ENCODE measurements at places on chromosomes 4 and X.

GRCh38 chrX:136227948-136228838 lies 23.0 kb downstream of the MAP7D3 start:
- DNase-seq = no peak

GRCh38 chr4:170414961-170415360 lies 325.2 kb upstream of the AADAT start:
- no peak for DNase-seq

DNA sequence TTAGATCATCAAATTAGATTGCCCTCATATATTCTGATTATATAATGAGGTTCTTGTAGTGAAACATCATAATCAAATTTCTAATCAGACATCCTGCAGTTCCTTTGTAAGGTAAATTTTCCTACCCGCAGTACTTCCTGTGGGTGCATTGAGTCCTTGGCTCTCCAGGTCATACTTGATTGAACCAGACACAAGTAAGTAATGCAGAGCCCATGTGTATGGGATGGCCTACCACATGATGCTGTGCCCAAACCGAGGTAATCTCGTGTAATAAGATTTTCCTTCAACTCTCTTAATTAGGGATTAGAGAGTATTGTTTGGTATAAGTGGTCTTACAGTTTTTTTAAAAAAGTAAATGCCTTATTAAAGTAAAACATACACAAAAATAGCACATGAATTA lies 1841.8 kb downstream of the PCDH7 start:
- DNase-seq = no peak

- no peak for DNase-seq
Measured at GRCh38 chr4:4820261-4820660, 39.2 kb upstream of the MSX1 start.

DNA sequence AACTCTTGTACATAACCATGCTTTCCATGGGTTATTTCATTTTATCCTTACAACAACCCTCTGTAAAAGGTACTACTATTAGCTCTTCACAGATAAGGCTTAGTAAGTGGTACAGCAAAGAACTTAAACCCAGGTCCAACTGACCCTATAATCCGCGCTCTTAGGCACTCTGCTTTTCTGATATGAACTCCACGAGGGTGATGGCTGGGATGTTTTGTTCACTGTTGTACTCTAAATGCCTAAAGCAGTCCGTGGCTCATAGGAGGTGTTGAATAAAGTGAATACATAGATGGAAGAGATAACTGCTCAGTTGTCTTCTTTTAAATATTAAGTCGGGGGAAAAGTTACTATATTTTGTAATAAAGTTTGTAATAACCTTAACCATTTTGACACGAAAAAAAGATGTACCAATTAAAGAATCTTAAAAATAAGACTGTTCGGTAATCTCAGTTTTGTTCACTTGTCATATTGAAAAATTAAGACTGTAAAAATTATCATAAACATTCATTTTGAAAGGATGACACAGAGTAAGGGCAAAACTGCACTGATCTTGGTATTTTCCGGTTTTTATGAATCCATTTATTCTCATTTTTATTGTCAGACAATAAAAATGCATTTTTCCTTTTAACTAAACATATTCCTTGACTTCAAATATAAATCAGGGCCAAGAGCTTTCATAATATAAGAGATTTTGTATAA lies 166.5 kb downstream of the FBXW7 start:
- DNase-seq = no peak

DNA sequence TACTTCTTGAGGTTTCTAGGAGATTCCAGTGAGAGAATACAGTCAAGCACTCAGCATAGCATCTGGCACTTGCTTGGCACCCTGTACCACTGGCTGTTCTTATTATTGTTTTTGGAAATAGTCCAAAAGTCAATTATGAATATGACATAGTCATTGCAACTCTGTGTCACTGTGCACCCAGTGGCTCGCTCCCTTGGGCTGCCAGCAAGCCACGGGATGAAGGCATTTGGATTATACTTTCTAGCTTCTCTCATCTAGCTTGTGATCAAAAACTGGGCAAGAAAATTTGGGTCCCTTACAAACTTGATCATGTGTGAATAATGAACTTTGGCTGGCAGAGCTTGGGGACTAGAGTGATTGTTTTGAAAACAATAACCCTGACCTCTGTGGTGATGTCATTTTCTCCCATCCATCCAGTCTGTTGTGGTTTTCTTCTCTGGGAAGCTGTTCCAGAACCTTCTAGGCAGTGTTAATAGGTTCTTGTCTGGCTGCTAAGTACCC lies 32.7 kb upstream of the LIMCH1 start:
- no peak for DNase-seq

DNA sequence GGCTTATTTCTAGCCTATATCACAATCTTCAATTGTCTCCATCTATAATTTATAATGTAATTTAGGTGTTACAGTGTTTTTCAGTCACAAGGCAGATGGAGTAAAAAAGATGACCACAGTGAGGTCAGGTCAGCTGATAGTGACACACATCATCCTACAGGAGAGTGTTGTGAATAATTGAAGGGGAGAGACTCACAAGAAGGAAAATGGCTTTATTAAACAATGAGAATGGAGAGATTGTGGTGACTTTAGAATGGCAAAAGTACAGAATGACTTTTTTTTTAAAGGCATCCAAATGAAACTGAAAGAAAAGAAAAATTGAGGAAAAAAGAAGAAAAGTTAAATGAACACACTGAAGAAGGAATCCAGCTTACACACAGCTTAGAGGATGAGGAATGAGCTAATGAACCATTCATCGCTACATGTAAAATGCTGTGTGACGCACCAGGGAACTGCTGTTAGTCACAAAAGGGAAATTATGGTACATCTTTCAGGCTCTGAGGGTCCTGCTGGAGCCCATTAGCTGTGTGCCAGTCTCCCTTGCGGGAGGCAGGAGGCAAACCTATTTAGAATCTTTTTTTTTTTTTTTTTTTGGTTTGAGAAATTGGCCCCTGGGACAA lies 56.6 kb downstream of the SPRY1 start:
- DNase-seq = no peak

- no peak for DNase-seq
Measured at GRCh38 chrX:18654875-18655836, 16.8 kb downstream of the RS1 start.

DNA sequence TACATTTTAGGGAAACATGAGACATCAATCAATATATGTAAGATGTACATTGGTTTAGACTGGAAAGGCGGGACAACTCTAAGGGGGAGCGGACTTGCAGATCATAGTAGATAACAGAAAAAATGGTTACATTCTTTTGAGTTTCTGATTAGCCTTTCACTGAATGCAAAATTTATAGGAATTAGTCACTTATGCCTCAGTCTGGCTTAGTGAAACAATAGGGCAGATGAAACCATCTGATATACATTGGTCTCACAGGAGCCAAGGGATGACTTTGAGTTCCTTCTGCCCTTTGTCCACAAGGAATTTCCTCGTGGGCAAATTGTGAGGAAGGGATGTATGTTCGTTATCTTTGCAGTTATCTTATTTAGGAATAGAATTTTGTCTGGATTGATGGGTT lies 128.2 kb downstream of the ARSF start:
- DNase-seq = no peak

DNA sequence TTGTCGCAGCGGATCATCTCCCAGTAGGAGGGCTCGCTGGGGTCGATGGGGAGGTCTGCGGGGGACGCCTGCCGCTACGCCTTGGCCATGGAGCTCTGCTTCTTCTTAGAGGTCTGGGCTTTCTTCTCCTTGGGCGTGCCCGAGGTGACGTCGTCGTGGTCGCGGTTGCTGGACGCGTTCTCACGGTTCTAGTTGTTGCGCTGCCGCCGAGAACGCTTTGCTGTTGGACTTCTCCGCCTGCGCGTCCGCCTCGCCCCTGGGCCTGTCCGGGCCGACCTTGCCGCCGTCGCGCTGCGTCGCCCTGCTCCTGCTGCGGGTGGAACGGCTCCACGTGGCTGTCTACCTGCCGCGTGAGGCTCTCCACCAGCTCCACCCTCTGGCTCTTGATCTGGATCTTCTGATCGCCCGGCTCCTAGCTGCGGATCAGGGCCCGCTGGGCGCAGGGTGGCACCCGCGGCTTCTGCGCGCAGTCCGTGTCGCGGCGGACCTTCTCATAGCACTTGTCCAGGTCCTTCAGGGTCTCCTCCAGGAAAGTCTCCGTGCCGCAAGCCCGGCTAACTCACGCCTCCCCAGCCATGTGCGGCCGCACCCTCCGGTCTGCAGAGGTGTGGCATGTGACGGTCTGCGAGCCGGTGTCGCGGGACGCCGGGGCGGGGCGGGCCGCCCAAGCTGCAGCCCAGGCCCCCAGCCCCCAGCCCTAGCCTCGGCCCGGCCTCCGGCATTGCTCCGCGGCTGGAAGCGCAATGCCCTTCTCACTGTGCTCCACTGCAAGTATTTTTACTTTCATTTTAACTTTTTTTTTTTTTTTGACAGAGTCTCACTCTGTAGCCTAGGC lies 40.5 kb upstream of the OGT start:
- no peak for DNase-seq

- DNase-seq = no peak
Measured at GRCh38 chr4:152894673-152895072, 41.5 kb upstream of the FHDC1 start.

DNA sequence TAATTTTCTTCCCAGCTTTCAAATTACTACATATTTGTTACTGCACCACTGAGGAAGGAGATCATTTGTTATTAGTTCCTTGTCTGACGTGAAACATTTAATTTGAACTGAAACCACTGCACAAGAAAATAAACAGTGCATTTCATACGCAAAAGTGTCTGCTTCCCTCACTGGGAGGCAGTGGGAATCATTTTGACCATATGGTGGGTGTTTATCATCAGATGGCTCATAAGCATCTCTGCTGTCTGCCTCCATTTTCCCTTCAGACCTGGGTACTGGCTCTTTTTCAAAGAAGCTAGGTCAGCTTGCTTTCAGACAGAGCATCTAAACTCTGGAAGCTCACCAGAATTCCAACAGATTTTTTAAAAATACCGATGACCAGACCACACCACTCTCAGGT lies 135.2 kb downstream of the PCDH19 start:
- no peak for DNase-seq

DNA sequence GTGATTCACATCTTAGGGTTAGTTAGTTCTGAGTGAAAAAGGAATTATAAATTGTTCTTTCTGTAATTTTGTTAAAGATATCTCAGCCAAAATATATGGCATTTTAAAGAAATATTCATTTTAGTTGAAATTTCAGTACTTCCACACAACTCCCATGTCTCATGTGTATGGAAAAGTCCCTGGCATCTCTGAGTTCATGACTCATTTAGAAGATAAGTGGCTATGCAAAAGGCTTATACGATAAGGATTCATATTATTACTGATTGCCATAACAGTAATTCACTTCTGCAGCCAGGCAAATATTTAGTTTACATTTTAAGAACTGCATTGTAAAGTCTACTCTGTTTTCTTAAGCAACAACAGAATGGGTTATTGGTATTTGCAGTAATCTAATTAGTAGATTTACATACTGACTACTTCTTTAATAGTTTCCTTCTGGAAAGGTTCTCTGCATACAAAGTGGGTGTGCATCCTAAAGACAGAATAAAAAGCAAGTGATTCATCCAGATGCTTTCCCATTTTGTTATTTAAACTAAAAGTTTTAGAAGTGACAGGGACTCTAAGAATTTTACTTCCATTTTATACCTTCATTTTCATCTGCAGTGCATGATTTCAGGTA lies 682.4 kb upstream of the PABPC4L start:
- peak; percentile 8 for DNase-seq

DNA sequence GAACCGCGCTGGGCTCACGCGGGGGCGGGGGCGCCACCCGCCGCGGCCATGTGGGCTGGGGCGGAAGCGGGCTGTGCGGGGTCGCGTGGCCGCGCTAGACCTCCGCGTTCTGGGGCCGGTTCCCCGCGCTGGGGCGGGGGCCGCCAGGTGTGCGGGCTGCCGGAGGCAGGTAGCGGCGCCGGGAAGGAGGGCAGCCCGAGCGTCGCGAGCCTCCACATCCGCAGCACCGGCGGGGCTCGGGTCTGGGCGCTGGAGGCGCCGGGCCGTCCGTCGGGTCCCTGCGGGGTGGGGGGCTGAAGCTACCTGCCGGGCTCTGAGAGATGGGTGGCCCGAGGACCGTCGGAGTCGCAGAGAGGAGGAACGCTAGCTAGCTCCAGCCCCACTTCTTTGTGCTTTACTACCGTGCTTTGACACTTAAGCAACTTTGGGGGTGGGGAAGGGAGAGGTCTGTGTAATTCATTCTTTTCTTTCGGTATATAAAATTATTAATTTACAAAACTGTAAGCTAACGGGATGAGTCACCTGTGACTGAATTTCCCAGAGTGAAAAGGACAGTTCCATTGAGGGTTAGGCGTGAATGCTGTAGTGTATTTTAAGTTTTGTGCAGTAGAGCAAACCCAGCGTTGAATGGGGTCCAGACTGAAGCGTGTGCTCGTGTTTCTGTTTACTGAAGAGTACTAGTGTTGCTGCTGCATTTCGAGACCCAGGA lies 689 bp downstream of the METAP1 start:
- DNase-seq = peak; percentile 43

- DNase-seq = no peak
Measured at GRCh38 chrX:116241001-116241400, 70.5 kb downstream of the AGTR2 start.

GRCh38 chr4:43331226-43332051 lies 438.9 kb downstream of the GRXCR1 start:
- no peak for DNase-seq

DNA sequence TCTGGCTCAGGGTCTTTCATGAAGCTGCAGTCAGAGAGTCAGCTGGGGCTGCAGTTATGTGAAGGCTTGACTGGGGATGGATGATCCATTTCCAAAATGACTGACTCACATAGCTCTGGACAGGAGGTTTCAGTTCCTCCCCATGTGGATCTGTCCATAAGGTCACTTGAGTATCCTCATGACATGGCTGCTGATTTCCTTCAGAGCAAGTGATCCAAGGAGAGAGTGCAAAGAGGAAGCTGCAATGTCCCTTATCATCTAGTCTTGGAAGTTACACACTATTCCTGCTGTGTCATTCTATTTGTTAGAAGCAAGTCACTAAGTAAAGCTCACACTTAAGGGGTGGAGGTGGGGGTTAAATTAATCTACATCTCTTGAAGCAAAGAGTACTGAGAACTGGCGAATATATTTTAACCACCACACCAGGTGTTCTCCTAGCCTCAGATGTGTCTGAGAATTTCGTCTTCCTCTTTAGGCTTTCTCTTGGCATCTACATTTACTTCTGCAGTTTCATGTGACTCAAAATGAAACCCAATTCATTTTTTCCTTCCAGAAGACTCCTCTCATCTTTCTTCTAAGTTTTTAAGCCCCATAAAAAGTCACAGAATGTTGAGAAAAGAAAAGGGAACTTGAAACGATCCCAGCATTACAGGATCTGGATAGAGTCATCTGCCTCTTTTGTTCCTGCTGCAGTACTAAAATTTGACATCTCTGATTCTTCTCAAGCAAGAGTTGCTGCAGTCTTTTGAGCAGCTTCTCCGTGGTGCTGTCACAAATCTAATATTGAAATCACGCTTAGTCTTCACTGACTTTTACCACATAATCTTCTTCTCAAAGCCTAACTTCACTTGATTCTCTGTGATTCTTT lies 3.8 kb upstream of the GRPR start:
- DNase-seq = no peak

GRCh38 chr4:127783026-127783769 lies 1.1 kb downstream of the HSPA4L start:
- peak; percentile 64 for DNase-seq

GRCh38 chr4:125115476-125115875 lies 199.3 kb upstream of the FAT4 start:
- no peak for DNase-seq

All from hepatocyte (in vitro differentiated cells).